Pancreas (tissue), 10 donors: ENCODE measurements at places on chromosomes 13 and 19.

DNA sequence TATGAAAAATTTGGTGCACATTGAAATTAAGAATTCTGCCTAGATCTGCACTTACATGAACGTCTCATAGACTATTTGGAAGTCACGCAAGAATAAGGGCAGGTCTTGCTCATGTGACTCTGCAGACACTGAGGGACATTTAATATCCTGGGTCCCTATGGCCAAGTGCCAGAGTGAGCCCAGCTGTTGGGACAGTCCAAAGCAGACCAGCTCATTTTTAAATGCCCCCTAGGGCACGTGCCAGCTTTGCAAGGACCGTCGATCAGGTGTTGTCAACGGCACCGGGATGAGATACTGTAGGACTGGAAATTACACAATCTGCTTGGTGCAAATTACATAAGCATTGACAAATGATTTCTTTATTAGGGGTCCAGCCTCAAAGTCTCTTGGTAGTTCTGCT is 293.6 kb downstream of the TEX29 start:
- no peak for DNase-seq

GRCh38 chr13:25848812-25849745 is 202.7 kb downstream of the SHISA2 start:
- DNase-seq: no peak

DNA sequence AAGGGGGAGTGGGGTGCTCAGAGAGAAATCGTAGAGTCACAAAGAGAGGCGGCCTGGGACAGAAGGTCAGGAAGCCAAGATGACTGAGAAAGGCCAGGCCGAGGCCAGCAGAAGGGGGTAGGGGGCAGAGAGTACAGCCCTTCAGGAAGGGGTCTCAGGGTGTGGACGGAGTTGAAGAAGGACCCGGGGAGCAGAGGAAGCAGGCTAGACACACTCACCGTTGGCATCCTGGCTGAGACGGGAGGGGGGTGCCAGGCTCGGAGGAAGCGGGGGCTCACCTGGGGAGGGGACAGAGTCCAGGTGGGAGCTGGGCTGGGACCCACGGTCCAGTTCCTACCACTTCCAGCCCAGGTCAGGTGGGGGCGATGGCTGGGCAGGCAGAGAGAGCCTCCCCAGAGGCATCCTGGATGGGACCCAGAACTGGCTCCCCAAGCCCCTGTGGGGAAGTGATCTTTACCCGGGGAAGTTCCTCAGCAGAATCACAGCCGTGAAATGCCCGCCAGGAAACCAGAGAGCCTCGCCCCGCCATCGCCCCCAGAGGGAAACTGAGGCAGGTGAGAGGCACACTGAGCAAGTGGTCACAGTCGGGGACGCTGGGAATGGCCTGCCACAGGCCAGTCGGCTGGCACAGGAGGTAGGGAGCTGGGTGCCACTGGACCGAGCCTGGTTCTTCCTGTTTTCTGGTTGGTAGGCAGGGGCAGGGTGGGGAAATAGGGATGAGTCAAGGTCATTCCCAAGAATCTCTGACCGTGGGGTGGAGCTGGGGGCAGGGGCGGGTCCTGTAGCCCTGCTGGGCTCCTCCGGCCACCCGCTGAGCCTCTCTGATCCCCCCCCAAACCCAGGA is 1.4 kb downstream of the MATK start:
- no peak for DNase-seq

- DNase-seq: no peak
Observed at GRCh38 chr13:111923439-111923838, 143.5 kb upstream of the SOX1 start.

- DNase-seq: no peak
Observed at GRCh38 chr13:35496006-35496405, 19.5 kb upstream of the MAB21L1 start.

DNA sequence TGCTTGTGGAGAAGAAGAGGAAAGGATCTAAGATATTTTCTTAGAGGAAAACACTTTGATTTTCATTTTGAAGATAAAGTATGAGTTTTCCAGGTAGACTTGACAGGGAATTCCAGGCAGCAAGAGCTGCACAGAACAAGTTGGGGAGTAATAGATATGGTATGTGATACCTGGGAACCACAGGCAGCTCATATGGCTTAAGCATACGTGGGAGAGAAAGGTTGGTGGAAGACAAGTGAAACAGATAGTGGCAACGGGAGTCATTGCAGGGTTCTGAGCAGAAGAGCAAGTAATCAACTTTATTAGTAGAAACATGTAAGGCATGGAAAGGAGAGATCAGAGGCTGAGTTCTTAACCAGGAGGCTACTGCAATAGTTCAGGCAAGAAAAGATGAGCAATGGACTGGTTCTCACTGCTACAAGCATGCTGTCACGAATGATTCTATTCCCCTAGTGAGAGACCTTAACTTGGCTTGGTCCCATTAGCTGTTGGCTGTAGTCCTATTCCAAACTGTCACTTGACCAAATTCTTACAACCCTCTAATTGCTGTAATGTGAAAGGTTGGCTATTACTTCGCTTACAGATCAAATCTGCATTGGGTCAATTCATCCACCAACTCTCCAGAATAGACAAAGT is 217.9 kb downstream of the VWA8 start:
- DNase-seq: no peak

DNA sequence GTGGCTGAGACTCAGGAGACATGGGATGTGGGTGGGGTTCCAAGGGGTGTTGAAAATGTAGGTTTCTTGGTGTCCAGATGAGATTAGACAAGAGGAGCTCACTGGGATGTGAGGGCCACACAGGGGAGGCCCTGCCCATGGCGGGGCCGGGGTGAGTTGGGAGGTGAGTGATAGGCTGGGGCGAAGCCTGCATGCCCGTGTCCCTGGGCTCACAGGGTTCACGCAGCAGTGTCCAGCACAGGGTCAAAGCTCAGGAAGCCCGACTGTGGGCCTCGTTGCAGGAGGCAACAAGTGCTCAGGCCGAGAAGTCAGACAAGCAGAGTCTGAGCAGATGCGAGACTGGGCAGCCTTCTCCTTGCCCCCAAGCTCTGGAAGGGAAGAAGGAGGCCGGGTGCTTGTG is 27.2 kb downstream of the CCDC8 start:
- DNase-seq: no peak

DNA sequence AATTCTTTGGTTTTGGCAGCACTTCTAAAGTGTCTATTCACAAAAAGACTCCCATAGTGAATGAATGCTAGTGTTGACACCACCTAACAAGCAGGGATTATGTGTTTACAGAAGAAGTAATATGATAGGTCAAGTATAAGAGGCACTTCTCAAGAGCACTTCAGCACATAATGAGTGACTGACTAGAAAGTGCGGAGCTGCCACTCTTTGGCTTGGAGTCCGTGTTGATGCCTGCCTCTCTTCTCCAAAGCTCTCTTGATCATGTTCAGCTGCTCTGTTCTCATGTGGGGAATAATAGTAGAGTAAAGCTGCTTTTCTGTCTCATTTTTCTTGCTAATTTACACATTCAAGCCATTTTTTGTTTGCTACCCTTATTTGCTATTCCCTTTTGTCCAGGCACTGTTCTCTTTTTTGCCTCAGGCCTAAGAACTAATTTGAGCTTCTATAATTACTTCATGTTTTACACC is 22.7 kb upstream of the MAB21L1 start:
- no peak for DNase-seq

GRCh38 chr19:43286096-43286495 is 16.8 kb upstream of the PSG9 start:
- DNase-seq: no peak

DNA sequence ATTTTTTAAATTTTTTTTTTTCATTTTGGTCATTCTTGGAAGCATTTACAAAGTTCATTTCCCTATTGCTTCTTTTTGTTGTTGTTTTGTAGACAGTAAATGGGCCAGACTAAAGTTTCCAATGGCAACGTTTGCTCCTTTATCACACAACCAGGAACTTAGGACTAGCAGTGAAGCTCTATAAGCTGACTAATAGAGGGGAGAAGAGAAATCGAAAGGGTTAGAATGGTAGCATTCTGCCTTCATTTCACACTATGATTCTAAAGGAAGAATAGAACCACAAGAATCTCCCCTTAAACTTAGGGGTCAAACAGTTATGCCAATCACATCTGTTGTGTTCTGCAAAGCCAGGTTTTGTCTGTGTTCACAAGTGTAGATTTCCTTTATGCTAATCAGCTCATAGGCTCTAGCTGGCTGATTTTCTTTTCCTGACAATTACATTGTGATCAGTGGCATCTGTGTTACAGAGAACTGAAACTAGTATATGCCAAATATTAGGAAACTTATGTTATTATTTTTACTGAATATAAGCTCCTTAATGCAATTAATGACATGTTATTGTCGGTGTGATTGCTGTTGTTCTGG is 467.3 kb downstream of the DACH1 start:
- DNase-seq: no peak
